ENCODE measurements at places on chromosomes 7 and 10.

DNA sequence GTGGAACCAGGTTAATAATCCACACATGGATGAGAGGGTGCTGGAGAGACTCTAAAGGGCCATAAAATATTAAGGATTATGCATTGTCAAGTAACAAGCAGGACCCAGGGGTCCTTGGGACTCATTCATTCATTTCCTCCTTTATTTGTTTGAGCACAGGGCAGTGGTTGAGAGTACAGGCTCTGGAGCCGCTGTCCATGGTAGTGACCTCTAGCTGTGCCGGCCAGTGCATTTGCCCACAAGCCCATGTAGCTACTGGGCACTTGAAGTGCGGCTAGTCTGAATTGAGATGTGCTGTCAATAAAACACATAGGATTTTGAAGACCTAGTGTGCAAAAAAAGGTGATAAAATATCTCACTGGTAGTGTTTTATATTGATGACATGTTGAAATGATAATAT is 137.6 kb downstream of the C10orf105 start:
- DNase-seq, result peak; percentile 58

- no peak for DNase-seq
Observed at GRCh38 chr7:140060788-140061606, 1.8 kb downstream of the PARP12 start.

GRCh38 chr10:116836083-116836482 is 13.2 kb upstream of the ENO4 start:
- DNase-seq, result no peak

DNA sequence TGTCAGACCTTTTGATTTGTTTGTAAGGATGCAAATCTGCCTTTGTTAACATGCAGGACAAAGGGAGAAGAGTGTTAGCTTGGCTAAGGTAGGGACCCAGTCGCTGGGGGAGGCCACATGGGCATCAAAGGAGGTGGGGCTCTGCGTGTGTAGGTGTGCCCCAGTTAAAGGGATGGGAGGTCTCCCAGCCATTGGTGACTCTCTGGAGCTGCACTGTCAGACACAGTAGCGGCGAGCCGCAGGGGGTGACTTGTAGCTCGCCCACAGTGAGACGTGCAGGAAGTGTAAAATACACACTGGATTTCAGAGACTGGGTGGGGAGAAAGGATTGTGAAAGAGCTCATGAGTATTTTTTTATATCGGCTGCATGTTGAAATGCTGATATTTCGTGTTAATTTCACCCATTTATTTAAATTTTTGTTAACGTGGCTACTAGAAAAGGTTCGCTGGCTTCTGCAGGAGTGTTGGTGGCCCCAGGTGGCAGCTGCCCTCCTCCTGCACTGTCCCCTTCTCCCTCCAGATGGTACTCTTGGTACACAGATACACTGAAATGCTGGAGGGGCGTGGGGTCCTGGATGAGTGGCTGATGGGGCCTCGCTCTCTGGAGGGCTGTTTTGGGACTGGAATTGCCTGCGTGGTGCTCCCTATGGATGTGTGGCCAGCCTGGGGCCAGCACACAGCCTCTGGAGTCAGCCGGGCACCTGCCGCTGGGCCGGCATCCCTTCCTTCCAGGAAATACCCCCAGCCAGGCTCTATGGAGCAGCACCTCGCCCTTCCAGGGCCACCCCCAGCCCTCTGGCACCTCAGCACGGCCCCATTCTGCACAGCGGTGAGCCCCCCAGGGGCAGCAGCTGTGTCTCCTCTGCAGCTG is 59.2 kb downstream of the LHPP start:
- no peak for DNase-seq

- DNase-seq, result no peak
Observed at GRCh38 chr10:63066606-63067005, 66.5 kb upstream of the NRBF2 start.

- no peak for DNase-seq
Observed at GRCh38 chr10:47231414-47231813, 68.6 kb upstream of the GDF10 start.

DNA sequence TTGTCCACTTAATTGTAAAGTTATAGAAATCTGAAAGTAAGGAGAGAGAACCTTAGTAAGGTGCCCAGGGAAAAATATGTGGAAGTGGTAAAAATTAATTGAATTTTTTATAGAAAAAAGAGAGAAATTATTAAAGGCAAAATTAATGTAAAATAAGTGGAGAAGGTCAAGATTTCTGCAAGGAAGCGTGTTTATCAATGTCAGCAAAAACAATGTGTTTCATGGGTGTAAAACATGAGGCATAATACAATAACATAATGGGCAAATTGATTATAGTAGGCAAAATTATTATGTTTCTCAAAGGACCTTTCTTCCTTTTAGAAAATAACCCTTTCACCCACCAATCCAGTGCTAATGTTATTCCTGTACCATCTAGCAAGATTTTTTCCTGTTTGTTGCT is 1520.1 kb downstream of the REEP3 start:
- DNase-seq, result no peak

- no peak for DNase-seq
Observed at GRCh38 chr7:22356701-22357310, at the start of gene RAPGEF5. RAPGEF5 (minus strand) TSS chr7:22357154; CDS start chr7:22357060, 94 bp downstream.

Data from midbrain (tissue), 1 donor.